Activated CD4-positive, CD25-positive, alpha-beta regulatory T cell treated with anti-CD3 and anti-CD28 coated beads, Interleukin-2, amount 50 U/mL, for 24 hours (primary cell): ENCODE measurements at places on chromosomes 3 and 15.

- ATAC-seq = no peak
These were observed 16.3 kb downstream of the TYRO3 start for GRCh38 chr15:41575282-41575681.

GRCh38 chr3:49554633-49555265, 472 bp downstream of the BSN start:
- peak; percentile 70 for ATAC-seq

GRCh38 chr3:60000311-60001105, 950.7 kb upstream of the CFAP20DC start:
- no peak for ATAC-seq

GRCh38 chr3:127120851-127121647, 71.9 kb upstream of the PRR23E start:
- ATAC-seq = no peak

DNA sequence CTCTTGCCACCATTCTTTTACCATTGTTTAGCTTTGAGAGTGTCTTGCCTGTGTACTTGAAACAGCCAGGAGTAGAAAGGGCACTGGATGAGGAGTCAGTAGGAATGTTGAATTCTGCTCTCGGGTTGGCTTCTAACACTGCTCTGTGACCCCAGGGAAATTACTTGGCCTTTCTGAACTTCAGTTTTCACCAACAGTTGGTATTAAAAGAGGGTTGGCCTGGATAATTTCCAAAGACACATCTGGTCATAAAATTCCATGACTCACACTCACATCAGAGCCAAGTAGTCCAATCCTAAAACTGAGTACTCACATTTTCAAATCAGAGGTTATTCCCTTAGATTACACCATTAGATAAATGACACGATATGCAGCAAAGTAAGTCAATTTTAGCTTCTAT, 141.6 kb downstream of the ECT2 start:
- no peak for ATAC-seq

- ATAC-seq = no peak
These were observed 933 bp upstream of the APEH start for GRCh38 chr3:49673121-49673714.

DNA sequence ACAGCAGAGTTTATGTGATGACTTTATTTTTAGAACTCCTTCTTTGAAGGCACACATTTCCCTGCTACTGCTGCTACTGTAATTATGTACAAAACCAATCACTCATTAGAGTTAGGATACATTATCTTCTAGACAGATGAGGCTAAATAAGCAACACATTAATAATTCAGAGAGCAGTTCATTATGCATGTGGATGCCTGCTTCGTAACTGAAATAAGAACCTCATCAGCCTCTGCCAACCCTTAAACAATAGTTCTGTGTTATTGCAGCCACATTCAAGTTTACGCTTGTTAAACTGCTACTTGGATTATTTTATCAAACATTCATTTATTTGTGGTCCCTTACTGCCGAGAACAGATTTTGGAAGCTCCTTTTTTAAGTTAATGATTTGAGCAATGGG, 52.5 kb upstream of the C15orf61 start:
- no peak for ATAC-seq

- no peak for ATAC-seq
These were observed 631.5 kb downstream of the PYDC2 start for GRCh38 chr3:192092388-192093005.

- ATAC-seq = no peak
These were observed 856.4 kb upstream of the ALCAM start for GRCh38 chr3:104510131-104510849.

- no peak for ATAC-seq
These were observed 299.2 kb downstream of the CNTN3 start for GRCh38 chr3:74315291-74315690.

DNA sequence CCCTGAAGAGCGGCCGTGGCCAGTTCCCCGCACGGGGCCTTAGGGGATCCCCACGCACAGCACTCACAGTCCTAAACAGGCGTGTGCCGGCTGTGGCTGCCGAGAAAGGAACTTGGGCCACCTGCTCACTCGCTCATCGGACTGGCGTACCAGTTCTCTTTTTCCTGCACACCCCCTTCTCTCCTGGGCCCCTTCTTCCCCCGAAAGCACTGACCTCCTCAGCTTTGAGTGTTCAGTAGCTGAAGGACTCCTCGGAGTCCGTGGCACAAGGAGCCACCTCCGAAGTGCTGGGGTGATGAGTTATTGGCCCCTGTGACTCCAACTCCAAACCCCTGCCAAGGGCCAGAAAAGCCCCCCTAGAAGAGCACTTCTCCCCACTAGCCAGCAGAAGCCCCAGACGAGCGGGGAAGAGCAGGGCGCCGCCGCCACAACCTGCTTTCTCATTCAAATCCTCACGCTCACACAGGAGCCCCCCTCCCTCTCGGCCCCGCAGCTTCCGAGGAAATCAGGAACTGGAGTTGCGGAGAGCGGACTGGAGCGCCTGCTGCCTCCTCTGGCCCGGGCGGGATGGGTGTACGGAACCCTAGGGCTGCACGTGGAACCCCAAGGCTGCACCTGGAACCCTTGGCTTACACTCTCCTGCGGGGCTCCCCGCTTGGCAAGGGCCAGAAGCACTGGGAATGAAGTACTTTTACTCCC, at the start of gene PLCH1:
TSS of gene PLCH1 (minus strand) at position 446 of the 699 bp plus-strand sequence. CDS start 40,847 bp downstream, outside the sequence.
- peak; percentile 58 for ATAC-seq

DNA sequence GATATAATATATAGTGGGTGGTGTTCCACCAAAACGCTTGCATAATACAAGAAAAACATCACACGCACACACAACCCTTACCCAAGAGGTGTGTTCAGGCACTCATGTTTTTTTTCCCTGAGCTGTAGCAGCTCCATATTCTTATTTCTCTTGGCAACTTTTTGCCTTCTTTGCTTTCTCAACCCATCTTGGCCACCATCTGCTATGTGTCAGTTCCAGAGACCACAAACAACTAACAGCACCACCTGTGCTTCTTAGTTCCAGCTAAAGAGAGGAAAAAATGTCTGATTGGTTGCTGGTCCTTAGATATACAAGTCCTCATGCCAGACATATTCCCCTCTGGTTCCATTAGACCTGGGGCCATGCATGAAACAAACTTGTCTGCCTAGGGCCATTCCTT, 11.9 kb downstream of the ACTC1 start:
- no peak for ATAC-seq

DNA sequence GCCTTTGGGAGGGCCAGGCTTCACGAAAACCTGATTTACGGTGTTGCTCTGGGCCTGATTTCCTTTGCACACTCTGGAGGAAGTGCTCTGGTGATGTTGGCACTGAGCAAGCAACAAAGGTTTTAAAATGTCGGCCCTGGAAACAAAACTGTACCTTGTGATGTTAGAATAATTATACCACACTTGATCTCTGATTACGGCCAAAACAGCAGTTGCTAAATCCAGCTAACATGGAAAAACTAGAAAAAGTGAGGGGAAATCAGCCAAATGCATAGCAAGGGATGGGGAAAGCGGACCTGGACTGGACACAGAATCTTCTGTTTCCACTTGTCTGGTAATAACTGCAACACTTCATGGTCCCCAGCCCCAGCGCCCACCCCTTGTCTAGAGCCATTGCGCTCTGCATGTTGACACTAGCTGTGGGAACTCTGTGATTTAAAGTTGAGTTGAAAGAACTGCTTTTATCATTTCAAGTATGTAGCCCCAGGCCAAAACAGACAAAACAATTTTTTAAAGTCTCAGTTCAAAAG, 120.1 kb downstream of the VGLL4 start:
- no peak for ATAC-seq

- no peak for ATAC-seq
These were observed 480.5 kb upstream of the PROK2 start for GRCh38 chr3:72265256-72266015.

GRCh38 chr3:157542711-157543500, 39.7 kb upstream of the VEPH1 start:
- no peak for ATAC-seq

- ATAC-seq = no peak
These were observed 8.5 kb downstream of the PLXND1 start for GRCh38 chr3:129598000-129598381.

DNA sequence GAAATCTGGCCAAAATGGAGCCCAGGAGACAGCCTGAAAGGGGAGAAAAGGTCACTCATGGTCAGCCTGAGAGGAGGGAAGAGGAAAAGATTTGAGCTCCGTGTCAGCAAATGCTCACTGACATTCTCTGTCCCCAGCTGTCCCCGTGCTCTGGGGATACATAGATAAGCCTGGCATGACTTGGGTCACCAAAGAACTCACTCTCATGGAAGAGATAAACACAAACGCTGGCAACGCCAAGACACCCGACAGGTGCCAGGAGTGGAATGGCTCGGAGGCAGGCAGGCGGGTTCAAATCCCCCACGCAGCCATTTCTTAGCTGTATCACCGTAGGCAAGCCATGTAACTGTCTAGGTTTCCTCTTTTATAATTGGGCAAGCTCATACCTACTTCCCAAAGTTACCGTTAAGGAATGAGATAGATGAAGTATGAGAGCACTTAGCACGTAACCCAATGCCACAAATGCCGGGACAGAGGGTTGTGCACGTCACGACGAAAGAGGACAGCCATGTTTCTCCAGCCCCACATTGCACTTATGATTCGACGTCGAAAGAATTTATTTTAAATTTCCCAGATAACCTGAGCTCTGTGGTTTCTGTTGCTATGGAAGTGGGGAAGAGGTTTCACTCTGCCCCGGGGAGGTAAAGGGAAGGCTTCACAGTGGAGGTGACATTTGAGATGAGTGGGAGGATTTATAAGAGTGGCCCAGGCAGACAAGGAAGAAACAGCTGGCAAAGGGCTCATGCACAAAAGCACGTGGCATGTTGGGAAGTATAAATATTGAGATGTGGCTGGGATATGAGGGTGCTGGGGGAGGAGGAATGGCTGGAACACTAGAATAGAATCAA, 41.4 kb upstream of the TSEN2 start:
- ATAC-seq = no peak

- no peak for ATAC-seq
These were observed 15.1 kb upstream of the ARHGAP31 start for GRCh38 chr3:119279101-119279554.

GRCh38 chr3:194030372-194030771, 105.6 kb upstream of the HES1 start:
- no peak for ATAC-seq

- ATAC-seq = peak; percentile 27
These were observed 549 bp downstream of the TRH start for GRCh38 chr3:129974833-129975704.

DNA sequence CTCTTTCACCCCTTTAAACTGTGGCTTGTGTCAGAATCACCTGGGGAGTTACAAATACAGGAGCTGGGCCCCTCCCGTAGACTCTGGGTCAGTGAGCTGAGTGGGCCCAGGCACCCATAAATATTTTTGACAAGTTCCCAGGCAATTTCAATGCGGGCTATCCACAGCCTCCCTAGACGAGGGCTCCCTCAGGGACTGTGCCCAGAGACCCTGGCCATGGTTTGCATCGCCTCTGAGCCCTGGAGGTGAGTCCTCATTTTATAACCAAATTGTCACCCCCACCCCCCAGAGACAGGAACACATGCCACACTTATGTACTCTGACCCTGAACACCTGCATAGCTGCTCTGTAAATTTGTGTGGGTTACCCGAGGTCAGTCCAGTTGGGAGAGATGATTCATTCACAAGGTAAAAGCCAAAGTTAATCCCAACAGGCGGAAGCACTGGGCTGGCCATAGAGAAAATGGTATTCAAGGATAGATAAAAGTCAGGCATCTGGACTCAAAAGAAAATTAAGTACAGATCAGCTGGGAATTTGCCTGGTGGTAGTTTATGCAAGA, 146.5 kb upstream of the SLC6A11 start:
- no peak for ATAC-seq

- ATAC-seq = no peak
These were observed 61.3 kb downstream of the NSMCE3 start for GRCh38 chr15:29208352-29208751.

GRCh38 chr15:36964626-36965025, 135.7 kb downstream of the MEIS2 start:
- ATAC-seq = no peak

GRCh38 chr3:151384741-151385174, at the start of gene P2RY12:
Gene P2RY12 (minus strand): TSS chr3:151384753. CDS start chr3:151338845, 45,908 bp downstream.
- ATAC-seq = no peak

GRCh38 chr15:78069462-78070029, 8.0 kb downstream of the TBC1D2B start:
- ATAC-seq = no peak

- no peak for ATAC-seq
These were observed 7.1 kb downstream of the MYEF2 start for GRCh38 chr15:48170981-48171380.

GRCh38 chr3:59820352-59820934, 770.6 kb upstream of the CFAP20DC start:
- ATAC-seq = peak; percentile 53

GRCh38 chr15:89177633-89178306, 43.6 kb downstream of the RLBP1 start:
- ATAC-seq = peak; percentile 39

DNA sequence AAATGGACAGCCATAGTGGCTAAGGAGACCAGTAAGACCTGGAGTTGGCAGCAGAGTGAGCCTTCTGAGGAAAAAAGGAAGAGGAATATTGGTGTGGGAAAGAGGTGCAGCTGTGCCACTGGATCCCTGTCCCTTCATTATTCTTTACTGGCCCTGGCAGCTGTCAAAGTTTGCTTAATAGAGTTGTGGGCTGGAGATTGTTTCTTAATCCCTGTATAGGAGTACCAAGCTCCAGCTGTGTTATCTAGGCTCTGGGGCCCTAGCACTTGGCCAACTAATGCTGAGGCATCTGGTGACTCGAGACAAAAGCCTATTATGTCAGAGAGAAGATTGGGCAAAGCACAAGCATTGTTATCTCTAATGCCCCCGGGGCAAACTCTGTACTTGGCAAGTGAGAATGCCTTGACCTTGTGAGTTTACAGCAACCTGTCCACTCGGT, 61.4 kb downstream of the ZNF609 start:
- ATAC-seq = no peak

GRCh38 chr15:48619446-48619845, 26.1 kb downstream of the FBN1 start:
- no peak for ATAC-seq

- ATAC-seq = no peak
These were observed 8.0 kb downstream of the ESYT3 start for GRCh38 chr3:138442433-138442832.

DNA sequence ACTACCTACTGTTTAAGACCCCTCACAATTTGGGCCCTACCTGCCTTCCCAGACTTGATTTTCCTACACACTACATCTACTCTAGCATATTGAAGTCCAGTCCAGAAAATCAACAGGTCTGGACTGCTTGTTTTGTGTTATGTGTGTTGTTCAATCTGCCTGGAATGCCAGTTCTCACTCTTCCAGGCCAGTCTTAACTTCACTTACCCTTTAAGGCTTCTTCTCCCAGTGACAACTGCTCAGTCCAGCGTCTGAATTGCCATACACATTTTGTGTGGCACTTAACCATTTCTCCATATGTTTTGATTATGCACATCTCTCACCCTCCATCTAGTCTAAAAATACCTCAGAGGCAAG, 1.1 kb downstream of the TICRR start:
- ATAC-seq = no peak
